Pons (tissue), 1 donor: ENCODE measurements at places on chromosomes 2 and 18.

- no peak for DNase-seq
Observed at GRCh38 chr18:35030277-35030989, 10.8 kb upstream of the MAPRE2 start.

GRCh38 chr2:45776160-45776955 lies 124.9 kb downstream of the PRKCE start:
- no peak for DNase-seq

DNA sequence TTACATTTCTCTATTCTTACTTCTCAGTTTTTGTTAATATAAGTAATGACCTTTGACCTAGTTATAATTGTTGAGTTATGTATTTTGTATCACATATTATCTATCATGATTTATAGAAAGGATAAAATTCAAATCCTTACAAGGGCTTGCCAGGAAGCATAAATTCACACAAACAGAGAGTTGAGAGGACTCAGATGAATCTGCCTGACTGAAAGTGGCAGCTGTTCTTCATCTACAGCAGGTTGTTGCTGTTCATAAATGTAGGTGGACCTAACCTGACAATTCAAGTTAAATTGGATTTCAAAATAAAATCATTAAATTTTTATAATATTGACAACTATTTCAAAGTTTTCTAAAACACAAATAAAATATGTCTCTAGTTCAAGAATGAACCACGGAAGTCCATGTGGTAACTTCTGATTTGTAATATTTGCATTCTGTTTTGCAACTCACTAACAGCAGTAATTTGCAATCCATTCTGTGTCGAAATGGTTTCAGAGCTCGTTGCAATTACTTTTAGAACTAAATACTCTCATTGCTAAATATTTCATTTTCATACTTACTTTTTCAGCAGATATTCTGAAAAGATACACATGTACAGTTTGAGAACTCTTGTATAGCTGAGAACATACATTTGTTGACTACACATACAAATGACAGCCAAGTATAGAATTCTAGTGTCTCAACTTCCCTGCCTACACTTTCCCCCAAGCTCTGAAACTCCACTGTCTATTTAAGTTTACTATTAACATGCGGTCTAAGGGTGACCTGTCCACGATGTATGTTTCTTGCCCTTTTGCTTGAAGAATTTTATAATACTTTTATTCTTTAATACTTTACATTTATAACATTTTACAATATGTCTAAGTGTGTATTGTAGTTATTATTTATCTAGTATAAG lies 25.7 kb downstream of the SCN7A start:
- no peak for DNase-seq

- DNase-seq: no peak
Observed at GRCh38 chr2:24047703-24048033, 477 bp upstream of the WDCP start.

DNA sequence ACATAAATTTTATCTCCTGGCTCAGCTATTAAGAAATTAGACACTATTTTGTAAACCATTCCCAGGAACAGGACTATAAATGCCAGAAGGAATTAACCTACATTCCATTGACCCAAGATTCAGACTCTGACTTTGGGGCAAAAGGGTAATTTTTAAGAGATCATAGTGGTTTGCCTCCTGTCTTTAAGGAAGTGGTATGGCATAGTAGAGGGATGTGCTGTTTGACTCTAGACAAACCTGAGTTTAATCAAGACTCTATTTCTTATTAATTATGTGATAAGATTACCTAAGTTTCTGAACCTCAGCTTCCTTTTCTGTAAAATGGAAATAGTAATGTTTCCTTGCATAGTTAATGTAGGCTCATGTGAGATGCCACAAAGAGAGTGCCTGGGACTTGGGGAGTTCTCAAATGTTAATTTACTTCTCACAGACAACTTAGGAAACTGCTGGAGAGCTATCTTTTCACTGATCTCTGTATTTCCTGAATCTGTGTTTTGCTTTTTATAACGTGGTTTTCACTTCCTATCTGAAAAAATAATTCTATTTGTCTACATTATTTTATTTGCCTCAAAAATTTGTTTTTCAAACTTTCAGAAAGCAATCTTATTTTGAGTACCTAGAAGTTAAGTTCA lies 11.9 kb upstream of the SLC40A1 start:
- no peak for DNase-seq

- no peak for DNase-seq
Observed at GRCh38 chr2:163401481-163401880, 334.3 kb downstream of the FIGN start.

DNA sequence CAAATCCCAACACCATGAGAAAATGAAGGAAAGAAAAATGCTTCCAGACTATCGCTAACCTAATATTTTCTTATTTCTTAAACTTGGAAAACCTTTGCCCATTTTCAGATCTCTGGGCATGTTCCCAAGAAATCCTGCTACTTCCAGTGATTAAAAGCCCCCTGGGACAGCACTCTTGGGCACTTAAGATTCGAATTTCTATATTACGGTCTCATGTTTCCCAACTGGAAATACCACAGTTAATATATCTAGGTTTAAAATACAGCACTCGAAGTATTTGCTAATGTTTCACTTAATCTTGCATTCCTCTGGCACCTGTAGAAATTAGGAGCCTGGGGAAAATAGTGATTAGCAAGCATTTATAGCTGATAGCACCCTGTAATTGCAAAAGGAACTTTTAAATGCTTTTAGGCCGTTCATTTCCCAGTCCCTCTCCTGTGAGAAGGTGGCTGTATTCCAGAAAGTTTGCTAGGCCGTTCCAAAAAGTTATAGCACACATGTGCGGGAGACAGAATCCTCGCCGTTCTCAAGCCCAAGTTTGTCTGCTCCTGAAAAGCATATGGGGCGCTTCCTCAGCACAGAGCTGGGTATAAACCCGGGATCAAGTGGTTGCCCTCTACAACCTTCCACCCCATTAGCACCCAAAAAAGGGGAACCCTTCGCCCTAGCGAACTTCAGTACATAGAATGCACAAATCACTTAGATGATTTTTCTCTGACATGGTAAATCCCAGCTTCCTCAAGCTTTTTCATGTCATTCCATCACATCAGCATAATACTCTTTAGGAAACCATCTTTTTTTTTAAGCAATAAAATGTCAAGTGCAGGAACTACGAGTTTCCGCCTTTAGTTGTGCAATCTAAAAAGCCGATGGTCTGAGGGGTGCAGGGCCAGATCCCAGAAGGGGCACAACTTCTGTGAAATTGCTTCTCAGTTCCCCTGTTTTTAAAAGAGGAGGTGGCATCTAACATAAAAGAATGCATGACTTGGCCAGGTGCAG lies 60.6 kb downstream of the DIPK1C start:
- DNase-seq: no peak

- DNase-seq: no peak
Observed at GRCh38 chr18:9392726-9393125, 58.2 kb downstream of the TWSG1 start.
